ENCODE measurements at places on chromosomes 3 and 15.

- no peak for DNase-seq
Measured at GRCh38 chr15:64586259-64586870, 126.0 kb downstream of the ZNF609 start.

DNA sequence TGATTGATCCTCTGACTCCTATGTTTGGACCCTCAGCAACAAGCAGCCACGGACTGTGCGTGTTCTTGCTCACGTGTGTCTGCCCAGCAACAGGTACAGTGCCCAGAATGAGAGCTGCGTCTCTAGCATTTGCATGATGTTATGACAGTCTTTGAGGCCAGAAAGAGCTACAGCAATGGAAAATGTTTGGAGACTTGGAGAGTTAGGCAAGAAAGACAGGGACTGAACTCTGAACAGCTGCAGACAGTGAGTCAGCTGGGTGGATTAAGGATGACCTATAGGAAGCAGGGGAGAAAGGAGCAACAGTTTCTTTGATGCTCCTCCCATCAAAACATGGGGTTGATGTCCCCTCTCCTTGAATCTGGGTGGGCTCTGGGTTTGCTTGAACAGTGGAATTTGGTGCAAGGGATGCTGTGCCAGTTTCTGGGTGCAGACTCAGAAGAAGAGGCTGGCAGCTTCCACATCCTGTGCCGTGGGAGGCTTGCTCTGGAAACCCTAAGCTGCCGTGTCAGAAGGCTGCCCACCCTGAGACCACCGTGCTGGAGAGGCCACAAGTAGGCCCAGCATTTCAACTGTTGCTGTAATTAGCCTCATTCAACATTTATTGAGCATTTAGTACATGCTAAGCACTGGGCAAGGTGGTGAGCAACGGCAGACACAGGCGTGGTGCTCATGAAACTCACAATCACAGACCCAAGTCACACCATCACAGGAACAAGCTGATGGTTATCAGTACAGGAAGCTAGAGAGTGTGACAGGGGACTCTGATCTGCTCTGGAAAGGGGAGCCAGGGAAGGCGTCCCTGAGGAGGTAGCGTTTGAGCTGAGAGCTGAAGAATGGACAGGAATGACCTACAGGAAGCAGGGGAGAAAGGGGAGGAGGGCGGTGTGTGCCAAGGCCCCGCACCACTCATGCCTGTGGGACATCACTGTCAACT lies 21.7 kb downstream of the CCR9 start:
- DNase-seq, result peak; percentile 43

GRCh38 chr3:10956986-10957385 lies 35.6 kb upstream of the SLC6A1 start:
- no peak for DNase-seq

- DNase-seq, result no peak
Measured at GRCh38 chr3:81620849-81621248, 140.6 kb downstream of the GBE1 start.

GRCh38 chr3:13016083-13016720 lies 57.0 kb downstream of the IQSEC1 start:
- peak; percentile 57 for DNase-seq

DNA sequence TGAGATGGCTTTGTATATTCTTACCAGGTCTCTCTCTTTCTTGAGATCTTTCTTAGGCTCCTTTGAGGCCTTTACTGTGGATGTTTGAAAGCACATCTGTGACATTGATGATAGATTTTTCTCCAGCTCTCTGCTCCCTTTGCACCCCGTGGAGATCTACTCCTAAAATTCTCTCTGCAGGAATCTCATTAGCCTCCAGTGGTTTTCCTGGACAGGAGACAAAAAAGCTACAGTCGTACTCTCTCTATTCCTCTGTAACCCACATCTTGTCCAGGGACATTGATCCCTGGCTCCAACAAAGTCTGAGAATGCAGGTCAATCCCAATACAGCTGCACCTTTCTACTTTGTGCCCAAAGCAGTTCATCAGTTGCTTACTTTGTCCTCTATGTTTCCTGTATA lies 68.2 kb downstream of the RBMS3 start:
- DNase-seq, result no peak

GRCh38 chr3:158750016-158750415 lies 17.8 kb upstream of the RARRES1 start:
- DNase-seq, result no peak

DNA sequence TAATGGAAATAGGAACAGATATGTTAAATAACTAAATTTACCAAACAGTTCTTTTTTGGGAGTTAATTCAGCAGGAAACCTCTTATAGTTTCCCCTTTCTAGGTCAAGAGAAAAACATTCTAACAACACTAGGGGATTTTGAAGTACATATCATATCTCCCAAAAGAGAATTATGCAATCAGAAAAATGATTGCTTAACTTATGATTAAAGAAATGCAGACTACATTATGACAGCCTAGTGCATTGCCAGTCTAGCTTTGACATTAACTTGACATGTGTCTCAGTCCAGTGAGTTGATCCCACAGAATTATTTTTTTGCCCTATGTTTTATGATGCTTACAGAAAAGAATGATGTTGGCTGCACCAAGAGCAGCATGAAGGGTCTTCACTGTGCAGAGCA lies 31.7 kb upstream of the NPHP3 start:
- no peak for DNase-seq

GRCh38 chr3:90035643-90036042 lies 928.2 kb downstream of the EPHA3 start:
- DNase-seq, result no peak

- DNase-seq, result no peak
Measured at GRCh38 chr3:17836092-17836491, 93.7 kb upstream of the TBC1D5 start.

GRCh38 chr3:157445857-157446256 lies 9.2 kb downstream of the PTX3 start:
- no peak for DNase-seq

- DNase-seq, result no peak
Measured at GRCh38 chr3:95387242-95388021, 1324.6 kb downstream of the NSUN3 start.

- no peak for DNase-seq
Measured at GRCh38 chr3:97662264-97662663, 102.3 kb upstream of the ARL6 start.

- no peak for DNase-seq
Measured at GRCh38 chr15:45919806-45920205, 285.0 kb downstream of the SQOR start.

DNA sequence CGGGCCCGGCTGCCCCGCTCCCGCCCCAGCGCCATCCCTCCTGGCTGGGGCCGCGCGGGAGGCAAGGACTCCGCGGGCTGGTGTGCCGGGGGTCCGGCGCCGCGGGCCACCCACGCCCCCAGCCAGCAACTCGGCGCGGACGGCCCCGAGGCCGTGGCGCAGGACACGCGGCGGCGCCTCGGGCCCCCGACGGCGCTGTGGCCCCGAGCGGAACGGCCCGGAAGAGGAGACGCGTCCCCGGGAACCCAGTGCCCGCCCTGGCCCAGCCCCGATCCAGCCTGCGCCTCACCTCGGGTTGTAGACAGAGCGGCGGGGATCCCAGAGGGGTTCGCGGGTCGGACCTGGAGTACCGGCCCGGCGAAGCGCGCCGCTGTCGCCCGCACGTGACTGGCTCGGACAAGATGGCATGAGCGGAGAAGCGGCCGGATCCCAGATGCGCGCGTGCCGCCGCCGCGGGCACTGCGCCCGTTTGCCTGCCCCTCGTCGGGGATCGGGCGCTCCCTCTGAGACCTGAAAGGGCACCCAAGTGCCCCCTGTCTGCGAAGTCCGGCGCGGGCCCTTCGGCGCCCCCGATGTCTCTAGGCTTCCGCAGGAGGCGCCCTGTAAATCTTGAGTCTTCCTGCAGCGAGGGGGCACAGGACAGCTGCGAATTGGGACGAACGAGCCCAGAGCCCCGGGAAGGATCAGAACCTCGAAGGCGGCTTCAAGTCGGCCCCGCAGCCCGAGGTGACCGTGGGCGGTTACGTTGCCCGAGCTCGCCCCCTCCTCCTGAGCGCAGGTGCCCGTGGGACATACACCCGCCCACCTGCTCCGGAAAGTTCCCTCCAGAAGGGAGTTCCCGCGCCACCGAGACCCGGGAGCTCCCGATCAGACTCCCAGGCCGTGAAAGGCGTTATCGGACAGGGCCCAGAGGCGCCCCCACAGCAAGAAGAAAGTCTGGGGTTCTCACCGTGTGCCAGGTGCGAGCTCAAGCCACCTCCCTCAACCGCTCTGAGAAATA lies 598 bp upstream of the SFMBT1 start:
- DNase-seq, result peak; percentile 69

DNA sequence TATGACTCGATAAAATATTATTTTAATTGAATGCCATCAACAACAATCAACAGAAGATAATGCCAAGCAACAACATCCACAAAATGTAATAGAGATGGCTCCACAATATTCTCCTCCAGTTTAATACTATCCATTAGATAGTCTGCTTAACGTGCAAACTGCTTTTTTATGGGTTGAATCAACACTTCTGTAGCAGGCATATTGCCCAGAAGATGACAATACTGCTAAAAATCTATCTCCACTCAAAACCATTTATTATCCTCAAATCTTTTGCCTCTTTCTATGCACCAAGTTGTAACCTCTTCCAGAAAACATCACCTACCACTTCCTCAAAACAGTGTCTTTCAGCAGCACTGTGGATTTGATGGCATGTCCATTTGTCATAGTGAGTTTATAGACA lies 295.7 kb upstream of the LMCD1 start:
- DNase-seq, result no peak

- no peak for DNase-seq
Measured at GRCh38 chr3:69385723-69386555, at the start of gene FRMD4B. FRMD4B (minus strand) TSS chr3:69386088; CDS start chr3:69385989, 99 bp downstream.

DNA sequence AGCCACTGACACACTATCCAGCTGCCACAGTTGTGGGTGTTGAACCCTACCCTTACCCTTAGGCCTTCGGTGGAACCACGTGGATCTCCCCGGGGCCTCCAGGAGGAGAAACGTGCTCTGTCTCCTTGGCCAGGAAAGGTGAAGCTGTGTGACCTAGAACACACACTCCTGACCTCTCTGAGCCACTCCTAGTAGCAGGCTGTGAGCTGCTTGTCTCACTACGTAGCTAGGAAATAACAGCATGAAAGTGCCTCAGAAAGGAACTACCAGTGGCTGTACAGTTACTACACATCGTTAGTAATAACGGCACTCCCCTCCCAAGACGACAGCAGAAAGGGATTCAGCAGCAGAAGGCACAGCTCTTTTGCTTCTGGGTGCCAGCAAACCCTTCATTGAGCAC lies 36.2 kb upstream of the SLC6A6 start:
- DNase-seq, result no peak

- no peak for DNase-seq
Measured at GRCh38 chr15:64373360-64373759, 7.9 kb downstream of the PCLAF start.

DNA sequence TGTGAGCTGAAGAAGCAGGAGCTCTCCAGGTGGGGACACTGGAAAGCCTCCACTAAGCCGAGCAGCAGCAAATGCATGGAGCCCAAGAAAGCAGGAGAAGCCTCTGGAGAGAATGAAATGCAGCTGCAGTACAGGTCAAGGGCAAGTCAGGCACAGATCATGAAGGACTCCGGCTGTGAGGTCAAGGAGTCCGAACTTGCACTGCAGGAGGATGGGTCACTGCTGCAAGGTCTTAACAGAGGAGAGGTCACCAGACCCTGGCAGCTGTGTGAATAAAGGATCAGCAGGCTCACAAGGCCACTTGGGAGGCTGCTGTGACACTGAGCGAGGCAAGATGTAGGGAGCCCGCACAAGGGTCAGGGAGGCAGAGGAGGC lies 24.7 kb upstream of the SLC41A3 start:
- DNase-seq, result no peak

- DNase-seq, result no peak
Measured at GRCh38 chr15:22850055-22850454, 11.6 kb downstream of the NIPA2 start.

GRCh38 chr3:158570999-158571702 lies at the start of gene MLF1:
MLF1 (plus strand) TSS chr3:158571194; CDS start chr3:158571301, 107 bp downstream.
- peak; percentile 88 for DNase-seq

- no peak for DNase-seq
Measured at GRCh38 chr3:56904552-56905215, 102.9 kb upstream of the ARHGEF3 start.

DNA sequence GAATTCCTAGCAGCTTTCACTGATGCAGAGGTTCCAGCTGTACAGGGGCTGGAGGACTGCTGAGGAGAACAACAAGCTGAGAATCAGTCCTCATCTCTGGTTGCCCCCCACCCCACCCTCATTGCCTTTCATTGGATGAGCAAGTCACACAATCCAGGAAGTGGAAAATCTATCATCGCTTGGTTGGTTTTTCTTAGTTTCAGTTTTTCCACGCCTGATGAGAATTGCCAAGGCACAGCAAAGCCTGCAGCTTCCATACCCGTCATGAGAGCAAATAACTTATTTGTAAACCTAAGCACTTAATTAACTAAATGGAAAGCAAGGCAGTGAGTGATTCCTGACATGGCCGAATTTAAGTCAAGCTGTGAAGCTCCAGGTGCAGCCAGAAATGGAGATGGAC lies 21.4 kb upstream of the LIPC start:
- peak; percentile 33 for DNase-seq

DNA sequence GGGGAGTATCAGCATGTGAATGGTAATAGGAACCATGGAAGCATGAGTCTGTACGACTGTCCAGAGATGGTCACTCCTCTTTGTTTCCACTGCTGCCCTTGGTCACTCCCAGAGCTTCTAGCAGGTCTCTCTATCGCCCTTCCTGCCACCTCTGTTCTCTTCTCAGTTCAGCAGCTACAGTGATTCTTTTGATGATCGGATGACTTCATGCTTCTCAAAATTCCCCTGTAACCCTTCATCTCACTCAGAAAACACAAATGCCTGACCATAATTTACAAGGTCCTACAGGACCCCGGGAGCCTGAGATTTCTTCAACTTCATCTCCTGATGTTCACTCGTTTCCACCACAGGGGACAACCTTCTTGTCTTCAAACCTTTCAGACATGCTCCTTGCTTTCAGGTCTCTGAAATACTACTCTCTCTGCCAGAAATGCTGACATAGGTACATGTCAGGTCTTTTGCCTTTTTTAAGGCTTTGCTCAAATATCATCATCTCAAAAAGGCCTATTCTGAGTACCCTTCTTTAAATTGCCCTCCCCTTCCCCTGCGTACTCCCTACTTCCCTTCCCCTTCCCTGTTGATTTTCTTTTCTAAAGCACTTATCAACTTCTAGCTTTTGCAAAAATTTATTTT lies 42.1 kb upstream of the BHLHE40 start:
- DNase-seq, result no peak
